ENCODE measurements at places on chromosomes 12 and 14. TPM values are rescaled to one million over a fixed set of nuclear protein-coding genes. Genes with fewer than 3 reads are reported as not detected.

- no peaks in the 10 kb centered on the region for H3K4me1 ChIP-seq
- no peak overlapping the region for H3K27ac ChIP-seq
- H3K27me3 ChIP-seq, result no peaks in the 10 kb centered on the region
- no peak overlapping the region for H3K4me3 ChIP-seq
Measured at GRCh38 chr12:99093166-99093565, 448.1 kb downstream of the APAF1 start.

DNA sequence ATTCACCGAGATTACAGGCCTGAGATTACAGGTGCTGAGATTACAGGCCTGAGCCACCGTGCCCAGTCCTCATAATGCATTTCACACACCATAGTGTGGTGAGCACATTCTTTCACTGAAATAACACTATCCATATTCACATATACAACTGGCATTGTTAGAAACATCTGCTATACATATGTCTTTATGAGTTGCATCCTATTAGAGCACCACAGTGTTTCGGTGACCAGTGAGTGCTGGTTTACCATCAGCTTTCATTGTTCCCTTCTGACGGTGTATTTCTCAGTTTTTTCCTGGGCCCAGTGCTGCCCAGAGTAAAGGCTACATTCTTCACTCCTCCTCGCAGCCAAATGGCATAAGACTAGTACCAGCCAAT lies 96.2 kb upstream of the FGD4 start:
- no peaks in the 10 kb centered on the region for H3K4me1 ChIP-seq
- peaks cover 4% of the 10 kb centered on the region for H3K36me3 ChIP-seq
- H3K4me3 ChIP-seq, result no peak overlapping the region
- H3K27me3 ChIP-seq, result no peaks in the 10 kb centered on the region

- H3K4me3 ChIP-seq, result no peak overlapping the region
- peaks cover 27% of the 10 kb centered on the region for H3K4me1 ChIP-seq
- H3K27me3 ChIP-seq, result no peaks in the 10 kb centered on the region
- DNase-seq, result no peak
Measured at GRCh38 chr14:63510538-63510937, 32.6 kb downstream of the PPP2R5E start.

- no peak for DNase-seq
- H3K4me1 ChIP-seq, result peaks cover 80% of the 10 kb centered on the region
- peak overlapping the region; percentile 9 for H3K4me3 ChIP-seq
- H3K27me3 ChIP-seq, result no peaks in the 10 kb centered on the region
- H3K36me3 ChIP-seq, result no peaks in the 10 kb centered on the region
Measured at GRCh38 chr14:89366864-89367778, 49.9 kb downstream of the FOXN3 start.

- H3K4me1 ChIP-seq, result peaks cover 7% of the 10 kb centered on the region
- DNase-seq, result no peak
- no peaks in the 10 kb centered on the region for H3K36me3 ChIP-seq
- H3K4me3 ChIP-seq, result peak overlapping the region; percentile 27
- peak overlapping the region; percentile 13 for H3K27ac ChIP-seq
- H3K27me3 ChIP-seq, result no peaks in the 10 kb centered on the region
Measured at GRCh38 chr12:41205070-41205709, 17.1 kb downstream of the PDZRN4 start.

- no peaks in the 10 kb centered on the region for H3K36me3 ChIP-seq
- no peaks in the 10 kb centered on the region for H3K4me1 ChIP-seq
- peak; percentile 43 for DNase-seq
- peaks cover 38% of the 10 kb centered on the region for H3K27me3 ChIP-seq
Measured at GRCh38 chr12:132395908-132396305, 66.5 kb upstream of the GALNT9 start.

- H3K4me1 ChIP-seq, result peaks cover 47% of the 10 kb centered on the region
- peak overlapping the region; percentile 99 for H3K27ac ChIP-seq
- H3K27me3 ChIP-seq, result no peaks in the 10 kb centered on the region
Measured at GRCh38 chr12:6944381-6945186, 762 bp downstream of the C12orf57 start.

DNA sequence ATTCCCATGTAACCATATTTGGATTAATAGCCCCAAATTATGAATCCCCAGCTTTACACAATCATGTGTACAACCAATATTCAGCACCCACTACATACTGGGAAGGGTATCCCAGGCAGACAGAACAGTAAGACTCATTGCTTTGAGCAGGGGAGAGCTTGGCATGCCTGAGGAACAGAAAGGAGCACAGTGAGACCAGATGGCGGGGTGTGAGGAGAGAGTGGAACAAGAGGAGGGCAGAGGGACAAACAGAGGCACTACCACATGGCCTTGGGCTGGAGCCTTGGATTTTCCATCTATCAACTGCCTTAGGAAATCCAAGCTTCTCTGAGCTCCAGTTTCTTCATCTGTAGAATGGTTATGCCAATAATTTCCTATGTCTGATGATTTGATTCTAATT lies 3.8 kb downstream of the DGKA start:
- no peaks in the 10 kb centered on the region for H3K27me3 ChIP-seq
- H3K4me3 ChIP-seq, result no peak overlapping the region
- peaks cover 39% of the 10 kb centered on the region for H3K4me1 ChIP-seq
- no peak overlapping the region for H3K27ac ChIP-seq

- peaks cover 51% of the 10 kb centered on the region for H3K4me1 ChIP-seq
- no peak for DNase-seq
- no peak overlapping the region for H3K27ac ChIP-seq
- no peak overlapping the region for H3K4me3 ChIP-seq
- H3K27me3 ChIP-seq, result no peaks in the 10 kb centered on the region
- H3K36me3 ChIP-seq, result peaks cover 21% of the 10 kb centered on the region
Measured at GRCh38 chr12:89344043-89344861, 8.0 kb downstream of the DUSP6 start.

DNA sequence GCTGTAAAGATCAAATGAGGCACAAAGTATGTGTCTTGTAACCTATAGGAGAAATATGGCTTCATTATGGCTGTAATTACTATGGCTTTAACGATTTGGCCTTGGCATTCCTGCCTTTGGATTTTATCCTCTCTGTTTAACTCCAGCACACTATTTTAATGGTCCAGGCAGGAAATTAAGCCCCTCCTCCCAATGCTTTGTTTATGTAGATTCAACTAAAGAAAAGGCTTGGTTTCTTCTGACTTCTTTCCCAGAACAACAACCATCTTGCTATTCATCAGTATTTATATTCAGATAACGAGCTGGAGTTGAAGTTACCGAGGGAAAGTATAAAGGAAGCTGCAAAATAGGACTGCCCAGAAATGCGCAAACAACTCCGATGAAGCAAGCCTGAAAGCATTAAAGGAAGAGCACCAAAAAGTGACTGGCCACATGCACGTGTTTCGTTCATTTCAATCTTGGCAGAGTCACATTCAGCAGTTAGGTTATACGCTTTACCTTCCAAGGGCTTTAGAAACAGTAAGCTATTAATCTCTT lies 104.6 kb downstream of the NELL2 start:
- no peaks in the 10 kb centered on the region for H3K27me3 ChIP-seq
- H3K27ac ChIP-seq, result no peak overlapping the region
- no peak for DNase-seq
- H3K4me3 ChIP-seq, result no peak overlapping the region
- H3K36me3 ChIP-seq, result no peaks in the 10 kb centered on the region

DNA sequence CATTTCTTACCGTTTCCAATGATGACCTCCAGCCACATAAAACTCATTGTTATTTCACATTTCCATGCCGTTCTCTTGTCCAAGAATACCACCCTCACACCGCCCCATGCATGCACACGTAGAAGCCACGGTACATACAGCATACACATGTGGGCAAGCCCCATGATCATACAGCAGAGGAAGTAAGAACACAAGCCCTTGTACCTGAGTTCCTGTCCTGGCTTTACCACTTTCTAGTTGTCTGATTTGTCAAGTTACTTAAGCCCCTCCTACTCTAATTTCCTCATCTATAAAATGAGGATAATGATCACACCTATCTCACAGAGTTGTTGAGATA lies 59.9 kb downstream of the DUSP16 start:
- no peak overlapping the region for H3K4me3 ChIP-seq
- no peaks in the 10 kb centered on the region for H3K36me3 ChIP-seq
- no peaks in the 10 kb centered on the region for H3K27me3 ChIP-seq
- peaks cover 31% of the 10 kb centered on the region for H3K4me1 ChIP-seq
- no peak for DNase-seq
- H3K27ac ChIP-seq, result no peak overlapping the region

Gene CPNE6
- total RNA-seq, result not detected

Gene IL23A
- total RNA-seq, result 0.56 TPM

Gene VRTN
- not detected for total RNA-seq

Gene TPPP2
- not detected for total RNA-seq

Gene TOMM20L
- total RNA-seq, result not detected

Gene SCAF11
- total RNA-seq, result 129 TPM

All from lower lobe of right lung (tissue), 2 donors.